ENCODE measurements at places on chromosomes 5 and 9.
A peak's percentile ranks its signal among the peaks of the same experiment; 100 is the strongest.

- H3K27ac ChIP-seq = no peak overlapping the region
- no peak overlapping the region for H3K4me3 ChIP-seq
- no peak for DNase-seq
- H3K4me1 ChIP-seq = no peaks in the 10 kb centered on the region
Observed at GRCh38 chr5:127588368-127588767, 60.5 kb upstream of the CTXN3 start.

GRCh38 chr5:81391-82021 is 10.5 kb upstream of the PLEKHG4B start:
- DNase-seq = no peak
- H3K4me3 ChIP-seq = no peak overlapping the region
- no peaks in the 10 kb centered on the region for H3K4me1 ChIP-seq
- no peaks in the 10 kb centered on the region for H3K36me3 ChIP-seq
- H3K27ac ChIP-seq = no peak overlapping the region
- no peaks in the 10 kb centered on the region for H3K27me3 ChIP-seq

DNA sequence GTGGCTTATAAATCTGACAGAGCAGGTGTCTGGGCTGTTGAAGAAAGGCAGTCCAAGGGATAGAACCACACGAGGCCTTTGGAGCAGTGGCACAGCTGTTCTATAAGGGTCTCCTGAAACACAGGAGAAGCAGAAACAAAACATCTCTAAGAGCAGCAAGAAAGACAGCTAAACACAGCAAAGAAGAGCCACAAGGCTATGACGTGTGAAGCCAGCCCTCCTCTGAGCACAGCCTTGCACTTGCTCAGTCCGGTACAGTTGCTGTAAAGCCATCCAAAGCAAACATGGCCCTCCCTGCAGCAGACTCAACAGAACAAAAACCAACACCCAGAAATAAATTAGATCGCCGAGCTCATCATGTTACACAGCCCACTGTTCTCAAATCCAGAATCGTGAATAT is 2.6 kb upstream of the GZMK start:
- peaks cover 31% of the 10 kb centered on the region for H3K4me1 ChIP-seq
- H3K27me3 ChIP-seq = no peaks in the 10 kb centered on the region
- DNase-seq = no peak
- no peak overlapping the region for H3K4me3 ChIP-seq

DNA sequence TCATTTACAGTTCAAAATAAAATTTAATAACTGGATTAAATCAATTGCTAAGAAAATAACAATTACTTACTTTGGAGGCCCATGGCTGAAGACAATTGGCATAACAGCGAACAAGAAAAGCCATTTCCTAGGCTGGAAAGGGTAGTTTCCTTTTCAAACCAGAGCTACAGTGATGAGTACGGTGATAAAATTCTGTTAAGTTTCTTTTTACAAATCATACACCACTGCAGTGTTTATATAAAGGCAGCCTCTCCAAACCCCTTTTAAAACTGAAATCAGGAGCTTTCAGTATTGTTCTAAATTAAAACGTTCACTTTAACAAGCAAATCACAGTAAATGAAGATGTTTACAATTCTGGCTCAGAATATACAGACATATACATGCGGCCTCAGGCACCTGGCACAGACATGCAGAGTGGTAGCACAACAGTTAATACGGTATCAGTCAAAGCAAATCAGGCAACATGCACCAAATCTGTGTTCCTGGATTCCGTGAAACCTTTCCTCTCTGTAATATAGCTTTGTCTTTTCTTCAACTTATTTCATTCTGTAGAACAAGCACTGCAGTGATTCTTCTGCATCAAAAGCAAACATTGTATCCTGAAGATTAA is 102.9 kb downstream of the RAPGEF6 start:
- H3K27ac ChIP-seq = peak overlapping the region; percentile 72
- H3K27me3 ChIP-seq = no peaks in the 10 kb centered on the region
- DNase-seq = no peak
- peaks cover 39% of the 10 kb centered on the region for H3K4me1 ChIP-seq
- H3K36me3 ChIP-seq = no peaks in the 10 kb centered on the region
- H3K4me3 ChIP-seq = peak overlapping the region; percentile 55

GRCh38 chr5:54357408-54358058 is 47.2 kb upstream of the ARL15 start:
- no peaks in the 10 kb centered on the region for H3K36me3 ChIP-seq
- no peaks in the 10 kb centered on the region for H3K27me3 ChIP-seq
- no peak for DNase-seq
- H3K4me1 ChIP-seq = no peaks in the 10 kb centered on the region
- H3K4me3 ChIP-seq = no peak overlapping the region
- H3K27ac ChIP-seq = no peak overlapping the region

DNA sequence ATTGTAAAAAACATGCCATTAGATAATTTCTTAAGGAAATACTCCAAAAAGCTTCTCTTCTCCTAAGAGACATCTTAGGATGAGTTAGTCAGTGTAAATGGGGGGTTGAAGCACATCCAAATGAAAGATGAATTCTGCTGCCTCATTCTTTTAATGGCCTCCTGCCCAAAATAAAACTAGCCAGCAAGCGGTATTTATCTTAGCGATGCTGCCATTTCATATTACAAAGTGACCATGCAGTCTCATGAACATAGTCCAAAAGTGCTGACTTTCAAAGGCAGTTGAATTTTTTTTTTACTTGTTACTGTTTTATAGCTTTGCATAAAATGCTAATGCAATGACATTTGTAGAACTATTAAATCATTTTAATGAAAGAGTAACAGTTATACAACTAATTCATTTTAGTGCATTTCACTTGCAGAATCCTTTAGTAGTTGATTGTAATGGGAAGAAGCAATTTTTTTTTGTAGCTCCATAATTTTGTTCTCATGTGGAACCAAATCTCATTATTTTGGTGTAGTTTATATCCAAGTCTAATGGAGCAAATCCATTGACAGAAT is 151.5 kb downstream of the CAVIN4 start:
- no peak overlapping the region for H3K4me3 ChIP-seq
- H3K27ac ChIP-seq = no peak overlapping the region
- no peaks in the 10 kb centered on the region for H3K4me1 ChIP-seq
- H3K27me3 ChIP-seq = no peaks in the 10 kb centered on the region
- H3K36me3 ChIP-seq = no peaks in the 10 kb centered on the region
- DNase-seq = no peak

- H3K4me1 ChIP-seq = no peaks in the 10 kb centered on the region
- H3K36me3 ChIP-seq = no peaks in the 10 kb centered on the region
- no peak overlapping the region for H3K27ac ChIP-seq
- no peak for DNase-seq
- no peaks in the 10 kb centered on the region for H3K27me3 ChIP-seq
Observed at GRCh38 chr9:105044518-105044917, 116.6 kb upstream of the ABCA1 start.
